Activated effector memory CD4-positive, alpha-beta T cell treated with anti-CD3 and anti-CD28 coated beads, Interleukin-2, amount 50 U/mL, for 16 hours (primary cell): ENCODE measurements at places on chromosomes 12 and 14.

GRCh38 chr12:69919495-69919894 lies 94.5 kb downstream of the MYRFL start:
- DNase-seq = no peak

DNA sequence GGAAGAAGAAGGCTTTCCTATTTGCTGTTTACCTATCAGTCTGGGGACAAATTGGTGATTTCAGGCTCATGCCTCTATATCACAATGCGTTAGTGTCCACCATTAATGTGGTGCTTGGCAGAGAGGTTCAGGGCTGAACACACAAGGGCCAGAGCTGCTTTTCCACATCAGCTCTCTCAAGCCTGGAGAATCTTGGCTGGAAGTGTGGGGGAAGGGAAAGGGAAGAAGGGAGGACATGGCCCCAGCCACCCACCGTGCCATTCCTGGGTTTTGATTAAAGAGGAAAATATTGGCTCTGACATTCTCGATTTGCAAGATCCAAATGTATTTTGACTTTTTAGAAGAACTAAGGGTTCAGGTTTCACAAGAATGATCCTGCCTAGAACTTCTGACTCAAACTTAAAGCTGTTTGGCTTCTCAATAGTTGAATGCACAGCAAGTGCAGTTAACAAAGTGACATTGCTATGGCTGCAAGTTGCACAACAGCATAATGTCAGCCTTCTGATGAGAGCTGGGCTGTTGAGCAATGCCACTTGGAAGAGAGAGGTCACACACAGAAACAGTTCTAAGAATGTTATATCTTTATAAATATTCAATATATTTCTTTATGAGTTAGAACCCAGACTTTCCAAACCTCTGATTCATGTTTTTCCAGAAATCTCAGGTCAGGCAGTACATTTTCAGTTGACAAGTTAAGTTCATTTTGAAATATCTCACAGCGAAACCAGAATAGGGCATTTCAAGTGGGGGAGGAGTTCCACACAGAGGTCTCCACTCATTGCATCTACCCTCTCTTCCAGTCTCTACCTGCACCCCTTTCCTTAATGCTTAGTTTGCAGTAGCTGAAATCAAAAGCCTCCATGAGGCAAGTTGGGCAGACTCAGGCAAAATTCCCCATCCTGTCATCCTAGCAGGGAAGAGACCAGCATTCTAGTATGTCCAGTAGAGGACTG lies 25.3 kb downstream of the IGF1 start:
- DNase-seq = no peak

GRCh38 chr12:43711348-43711747 lies 47.2 kb downstream of the PUS7L start:
- DNase-seq = no peak

GRCh38 chr12:15751741-15752140 lies 37.4 kb downstream of the EPS8 start:
- no peak for DNase-seq

- DNase-seq = no peak
Measured at GRCh38 chr14:61080591-61081010, 99.6 kb downstream of the SLC38A6 start.

- DNase-seq = no peak
Measured at GRCh38 chr12:51751661-51752060, 96.9 kb downstream of the FIGNL2 start.

DNA sequence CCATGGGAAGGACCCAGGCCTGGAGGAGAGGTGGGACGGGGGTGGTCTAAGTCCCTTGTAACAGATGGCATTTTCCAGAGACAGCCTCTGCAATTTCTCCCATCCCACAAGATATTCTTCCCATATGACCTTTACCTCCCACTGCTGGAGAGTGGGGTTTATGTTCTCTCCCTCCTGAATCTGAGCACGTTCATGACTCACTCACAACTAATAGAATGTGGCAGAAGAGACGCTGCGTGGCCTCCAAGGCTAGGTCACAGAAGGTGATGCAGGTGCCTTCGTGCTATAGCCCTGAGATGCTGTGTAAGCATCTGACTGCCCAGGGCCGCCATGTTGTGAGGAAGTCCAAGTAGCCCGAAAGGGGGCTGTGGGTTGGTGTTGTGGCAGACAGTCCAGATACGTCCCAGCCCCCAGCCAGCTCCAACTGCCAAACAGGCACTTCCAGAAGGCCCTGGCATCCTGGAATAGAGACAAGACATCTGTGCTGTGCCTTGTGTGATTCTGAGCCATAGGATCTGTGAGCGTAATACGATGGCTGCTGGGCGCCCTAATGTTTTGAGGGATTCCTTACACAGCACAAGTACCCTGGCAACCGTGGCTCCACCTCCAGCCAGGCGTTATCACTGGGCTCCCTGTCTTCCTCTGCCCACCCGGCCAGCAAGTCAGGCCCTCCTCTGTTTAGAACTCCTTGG lies 56.1 kb upstream of the NCOR2 start:
- DNase-seq = no peak

- peak; percentile 82 for DNase-seq
Measured at GRCh38 chr14:21382886-21383847, 652 bp downstream of the SUPT16H start.

GRCh38 chr14:24913746-24914145 lies 136.2 kb downstream of the STXBP6 start:
- no peak for DNase-seq

DNA sequence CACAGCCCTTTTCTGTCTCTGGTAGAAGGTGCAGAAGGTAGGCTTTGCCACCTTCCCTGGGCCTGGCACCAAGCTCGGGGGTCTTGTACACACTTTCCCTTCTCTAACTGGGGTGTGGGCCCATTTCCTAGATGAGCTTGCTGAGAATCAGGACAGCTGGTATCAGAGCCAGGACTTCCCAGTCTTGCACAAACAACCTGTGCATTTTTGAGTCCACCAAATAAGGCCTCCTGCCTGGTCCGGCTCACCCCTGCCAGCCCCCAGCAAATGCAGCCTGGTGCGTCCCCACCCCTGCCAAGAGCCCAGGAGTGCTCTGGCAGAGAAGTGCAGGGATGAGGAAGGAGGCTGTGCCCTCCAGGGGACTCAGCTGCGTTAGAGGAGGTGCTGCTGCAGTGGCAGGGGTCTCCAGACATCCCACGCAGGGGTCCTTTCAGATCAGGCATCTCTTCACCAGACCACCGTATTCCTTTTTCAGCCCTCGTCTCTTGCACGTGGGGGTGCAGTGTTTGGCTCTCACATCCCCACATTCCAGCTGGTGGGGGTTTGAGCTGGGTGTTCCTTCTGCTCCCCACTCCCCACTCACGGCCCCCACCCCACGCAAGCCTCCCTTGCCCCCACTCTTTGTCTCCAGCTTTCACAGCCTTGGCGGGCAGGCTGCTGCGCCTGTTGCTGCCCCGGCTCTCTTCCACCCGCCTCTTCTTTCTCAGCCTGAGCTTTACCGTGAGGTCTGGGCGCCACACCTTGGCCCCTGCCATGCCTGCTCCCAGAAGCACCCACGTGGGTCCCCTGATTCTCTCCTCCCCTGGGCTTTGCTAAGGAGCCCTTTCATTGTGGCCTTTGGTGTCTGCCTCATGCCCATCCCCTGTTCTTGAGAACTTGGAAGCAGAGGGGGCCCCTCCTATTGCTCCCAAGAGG lies 32.3 kb downstream of the MEG3 start:
- no peak for DNase-seq

GRCh38 chr14:53640695-53641094 lies 315.9 kb downstream of the BMP4 start:
- DNase-seq = no peak

- no peak for DNase-seq
Measured at GRCh38 chr12:114626-115211, 48.2 kb downstream of the IQSEC3 start.

DNA sequence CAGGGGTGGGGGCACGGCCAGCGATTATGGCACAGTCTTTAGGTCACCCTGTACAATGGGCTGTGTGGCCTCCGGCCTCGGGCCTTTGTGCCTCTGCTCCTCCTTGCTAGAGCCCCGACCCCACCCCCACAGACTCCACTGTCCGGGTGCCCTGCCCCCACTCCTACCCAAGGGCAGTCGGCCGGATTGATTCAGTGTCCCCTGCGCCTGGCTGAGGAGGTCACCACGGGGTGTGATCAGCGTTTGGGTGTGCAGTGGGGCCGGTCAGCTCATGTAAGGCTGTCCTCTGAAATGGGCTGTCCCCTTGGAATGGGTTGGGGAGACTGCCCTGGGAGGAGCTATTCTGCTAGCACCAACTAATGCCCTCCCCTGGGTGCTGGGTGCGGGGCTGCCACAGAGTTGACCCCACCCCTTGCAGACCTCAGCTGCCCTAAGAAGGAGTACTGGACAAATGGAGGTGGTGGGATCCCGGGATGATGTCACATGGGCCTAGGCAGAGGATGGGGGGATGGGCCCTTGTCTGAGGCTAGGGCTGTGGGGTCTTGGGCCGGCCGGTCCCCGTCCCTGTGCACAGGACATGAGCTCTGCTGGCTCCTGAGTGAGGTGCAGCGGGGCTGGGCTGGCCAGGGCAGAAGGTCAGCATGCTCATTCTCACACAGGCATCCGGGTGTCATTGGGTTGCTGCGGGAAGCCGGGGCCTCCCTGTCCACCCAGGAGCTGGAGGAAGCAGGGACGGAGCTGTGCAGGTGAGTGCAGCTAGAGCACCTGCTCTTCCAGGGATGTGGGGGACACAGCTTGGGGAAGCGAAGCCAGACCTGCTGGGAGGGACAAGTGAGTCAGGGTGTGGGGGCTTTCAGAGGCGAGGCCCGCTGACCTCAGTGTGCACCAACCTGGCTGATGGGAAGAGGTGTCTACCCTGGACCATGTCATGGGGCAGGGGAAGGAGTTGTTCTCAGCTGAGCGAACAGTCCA lies 23.4 kb downstream of the ASPG start:
- DNase-seq = peak; percentile 60

DNA sequence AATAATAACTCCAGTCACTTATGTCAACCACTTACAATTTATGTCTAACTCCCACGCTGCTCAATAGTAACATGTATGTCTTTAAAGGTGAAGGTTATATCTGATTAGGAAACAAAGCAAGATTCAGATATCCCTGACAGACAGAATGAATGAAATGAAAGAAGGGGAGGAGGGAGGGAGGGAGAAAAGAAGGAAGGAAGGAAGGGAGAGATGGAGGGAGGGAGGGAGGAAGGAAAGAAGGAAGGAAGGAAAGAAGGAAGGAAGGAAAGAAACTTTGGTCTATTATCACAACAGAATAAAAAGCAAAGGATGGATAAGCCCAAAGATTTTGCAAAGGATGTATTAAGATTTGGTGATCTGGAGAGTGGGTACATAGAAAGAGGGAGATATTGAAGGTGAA lies 433.3 kb downstream of the PRKD1 start:
- DNase-seq = no peak

- DNase-seq = no peak
Measured at GRCh38 chr12:7374423-7375144, 69.4 kb downstream of the CD163L1 start.
